ENCODE measurements at places on chromosomes 3 and 15.
A peak's percentile ranks its signal among the peaks of the same experiment; 100 is the strongest.

- DNase-seq = no peak
Observed at GRCh38 chr3:188772886-188773285, 398.9 kb upstream of the TPRG1 start.

- DNase-seq = peak; percentile 30
Observed at GRCh38 chr3:71063773-71064290, 519.7 kb downstream of the FOXP1 start.

GRCh38 chr15:70964686-70965085 lies 72.1 kb downstream of the LRRC49 start:
- no peak for DNase-seq

GRCh38 chr3:49277383-49277775 lies 347 bp upstream of the C3orf62 start:
- no peak for DNase-seq

DNA sequence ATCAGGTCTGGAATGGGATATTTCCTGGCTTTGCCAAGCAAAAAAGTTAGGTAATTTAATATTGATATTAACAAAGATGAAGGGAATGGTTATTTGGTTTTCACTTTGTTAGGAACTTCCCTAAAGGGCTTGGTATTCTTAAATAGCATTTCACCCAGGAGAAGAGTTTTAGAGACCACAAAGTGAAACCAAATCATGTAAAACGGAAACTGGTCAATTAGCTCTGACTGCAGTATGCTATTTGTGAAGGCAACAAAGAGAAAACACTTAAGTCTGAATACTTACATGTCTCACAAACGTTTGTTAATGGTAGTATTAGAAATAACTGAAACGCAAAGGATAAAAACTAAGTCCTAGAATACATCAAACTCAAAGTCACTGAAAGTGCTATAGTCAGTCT lies 32.4 kb upstream of the SETMAR start:
- DNase-seq = no peak
